Psoas muscle (tissue), 8 donors: ENCODE measurements at places on chromosomes 13 and 19. TPM values are rescaled to one million over a fixed set of nuclear protein-coding genes. Genes with fewer than 3 reads are reported as not detected.

Gene CLEC17A
- polyA plus RNA-seq = 0.04 TPM

Gene LIM2
- polyA plus RNA-seq = not detected

Gene TSHZ3
- polyA plus RNA-seq = 6.7 TPM

Gene PGLYRP2
- polyA plus RNA-seq = not detected

Gene RNF17
- polyA plus RNA-seq = not detected

Gene IZUMO2
- not detected for polyA plus RNA-seq

Gene CEACAM1
- polyA plus RNA-seq = 0.62 TPM

Gene ZFP36
- 80.8 TPM for polyA plus RNA-seq

Gene ZNF540
- 3.6 TPM for polyA plus RNA-seq
